ENCODE measurements at places on chromosomes 11 and 22.

- DNase-seq, result no peak
These were observed 37.2 kb downstream of the RCOR2 start for GRCh38 chr11:63879598-63880402.

GRCh38 chr11:4580124-4580523 is 1.4 kb upstream of the OR52I2 start:
- no peak for DNase-seq

DNA sequence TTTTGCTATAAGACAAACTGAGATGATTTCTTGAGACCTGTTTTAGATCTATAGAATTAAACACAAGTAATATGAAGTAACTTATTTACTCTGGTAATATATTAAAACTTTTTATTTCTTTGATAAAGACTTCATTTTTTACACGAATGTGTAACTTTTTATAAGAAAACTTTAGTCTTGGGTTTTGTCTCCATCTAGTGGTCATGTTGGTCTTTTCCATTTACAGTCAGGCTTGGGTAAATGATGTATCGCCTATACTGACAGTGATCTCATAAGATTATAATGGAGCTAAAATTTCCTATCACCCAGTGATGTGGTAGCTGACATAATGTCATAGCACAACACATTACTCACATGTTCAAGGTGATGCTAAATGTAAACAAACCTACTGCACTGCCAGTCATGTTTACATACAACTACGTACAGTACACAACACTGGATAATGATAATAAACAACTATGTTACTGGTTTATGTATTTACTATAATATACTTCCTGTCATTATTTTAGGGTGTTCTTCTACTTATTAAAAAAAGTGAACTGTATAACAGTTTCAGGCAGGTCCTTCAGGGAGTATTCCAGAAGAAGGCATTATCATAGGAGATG is 7.5 kb upstream of the C11orf97 start:
- no peak for DNase-seq

GRCh38 chr22:26766510-26767350 is 109.3 kb downstream of the MIAT start:
- DNase-seq, result no peak

DNA sequence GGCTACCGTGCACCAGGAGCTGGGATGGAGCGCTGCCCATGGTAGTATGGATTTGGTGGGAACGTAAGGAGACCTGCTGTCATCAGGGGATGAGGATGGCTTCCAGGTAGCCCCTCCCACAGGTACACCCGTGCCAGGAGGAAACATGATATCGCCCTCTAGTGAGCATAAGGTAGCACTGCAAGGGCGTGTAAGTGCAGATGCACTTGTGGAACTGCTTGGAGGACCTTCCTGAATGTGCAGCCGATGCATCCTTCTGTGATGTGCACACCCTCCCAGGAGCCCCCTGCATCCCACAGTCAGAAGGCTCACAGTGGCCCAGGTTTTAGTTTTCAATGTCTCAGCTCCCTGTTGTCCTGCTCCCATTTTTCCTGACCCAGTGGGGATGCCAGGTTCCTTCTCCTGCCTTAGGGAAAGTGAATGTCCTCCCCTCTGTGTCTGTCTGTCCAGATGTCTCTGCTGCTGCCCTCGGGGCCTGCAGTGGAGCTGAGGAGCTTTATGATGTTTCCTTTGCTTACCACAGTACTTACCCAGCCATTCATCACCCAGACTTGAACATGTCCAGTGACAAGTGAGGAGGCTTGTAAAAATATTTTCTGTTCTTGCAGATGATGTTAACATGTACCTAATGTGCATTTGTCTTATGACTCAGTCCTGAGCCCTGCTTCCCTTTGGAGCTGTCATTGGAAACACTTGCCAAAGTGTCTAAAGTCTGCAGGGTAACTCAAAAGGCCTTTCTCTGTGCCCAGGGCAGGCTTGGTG is 49.2 kb downstream of the DBX1 start:
- DNase-seq, result no peak

DNA sequence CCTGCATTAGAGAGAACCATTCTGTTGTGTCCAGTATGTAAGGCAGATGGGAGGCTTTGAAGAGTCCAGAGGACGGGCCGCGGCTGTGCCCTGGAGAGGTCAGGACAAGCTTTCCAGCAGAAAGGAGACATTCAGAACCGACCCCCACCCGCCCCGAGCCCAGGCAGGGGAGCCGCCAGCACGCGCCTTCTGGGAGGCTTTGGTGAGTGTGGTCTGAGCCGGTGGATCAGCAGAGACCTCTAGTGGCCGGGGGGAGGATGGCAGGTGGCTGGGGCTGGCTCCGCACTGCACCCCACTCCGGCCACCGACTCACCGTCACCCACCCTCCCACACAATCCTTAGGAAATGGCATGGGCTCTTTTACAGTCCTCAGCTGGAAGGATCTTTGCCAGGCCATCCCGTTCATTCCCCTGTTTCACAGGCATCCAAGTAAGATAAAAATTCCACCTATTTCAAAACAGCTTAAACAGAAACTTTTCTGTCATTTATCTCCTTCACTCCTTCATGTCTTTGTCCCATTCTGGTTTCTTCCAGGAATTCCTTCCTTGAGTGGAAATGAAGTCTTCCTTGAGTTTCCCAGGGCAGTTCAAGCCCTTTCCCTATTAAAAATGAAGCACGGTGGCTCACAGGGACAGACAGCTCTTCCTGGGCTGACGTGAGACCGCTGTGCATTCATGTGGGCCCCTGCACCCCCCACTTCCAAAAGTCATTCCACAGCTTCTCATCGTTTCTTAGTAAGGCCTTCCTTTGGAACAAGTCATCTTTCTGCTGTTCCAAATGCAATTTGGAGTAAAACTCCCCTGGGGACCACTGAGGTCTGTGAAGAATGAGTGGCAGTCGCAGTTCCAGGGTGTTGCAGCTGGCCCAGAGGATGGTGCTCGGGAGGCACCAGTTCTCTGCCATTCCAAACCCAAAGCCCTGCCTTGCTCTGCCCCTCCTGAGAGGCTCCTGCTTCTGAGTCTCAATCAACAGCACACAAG is 91.0 kb downstream of the FEZ1 start:
- DNase-seq, result peak; percentile 46

DNA sequence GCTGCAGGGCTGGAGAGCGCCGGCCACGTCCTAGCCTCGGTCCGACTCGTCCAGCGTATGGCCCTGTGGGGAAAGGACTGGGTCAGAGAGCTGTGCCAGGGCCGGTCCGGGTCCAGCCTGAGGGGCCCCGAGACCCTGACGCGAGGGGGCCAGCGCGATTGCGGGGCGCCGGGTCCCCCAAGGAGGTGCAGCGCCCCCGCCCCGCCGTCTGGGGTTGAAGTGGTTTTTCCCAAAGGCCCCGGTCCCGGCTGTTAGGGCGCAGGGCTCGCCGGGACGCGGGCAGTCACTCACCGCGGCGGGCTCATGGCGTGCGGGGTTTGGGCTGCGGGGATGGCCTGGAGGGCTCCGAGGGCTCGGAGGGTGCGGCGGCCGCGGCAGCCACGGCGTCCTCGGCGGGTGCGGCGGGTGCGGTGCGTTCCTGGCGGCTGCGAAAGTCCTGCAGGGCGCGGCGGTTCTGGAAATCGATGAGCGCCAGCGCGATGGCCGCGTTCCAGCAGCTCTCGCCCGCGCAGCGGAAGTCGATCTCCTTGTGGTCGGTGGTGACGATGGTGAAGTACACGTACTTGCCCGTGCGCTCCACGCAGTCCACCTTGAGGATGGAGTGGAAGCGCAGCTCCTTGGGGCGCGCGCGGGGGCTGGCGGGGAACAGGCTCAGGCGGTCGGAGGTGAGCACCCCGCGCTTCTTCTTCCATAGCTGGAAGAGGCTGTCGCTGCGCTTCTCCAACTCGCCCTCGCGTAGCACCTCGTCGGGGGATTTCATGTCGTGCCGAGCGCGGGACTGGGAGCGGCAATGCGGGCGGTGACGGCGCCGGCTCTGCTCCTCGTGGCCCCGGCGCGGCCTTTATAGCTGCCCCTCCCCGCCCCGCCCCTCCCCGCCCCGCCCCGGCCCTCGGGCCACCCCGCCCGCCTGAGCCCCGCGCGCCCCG is at the start of gene PHLDA2:
TSS of gene PHLDA2 (minus strand) at position 816 of the 926 bp plus-strand sequence. CDS start at position 760, 56 bp downstream.
- DNase-seq, result no peak

DNA sequence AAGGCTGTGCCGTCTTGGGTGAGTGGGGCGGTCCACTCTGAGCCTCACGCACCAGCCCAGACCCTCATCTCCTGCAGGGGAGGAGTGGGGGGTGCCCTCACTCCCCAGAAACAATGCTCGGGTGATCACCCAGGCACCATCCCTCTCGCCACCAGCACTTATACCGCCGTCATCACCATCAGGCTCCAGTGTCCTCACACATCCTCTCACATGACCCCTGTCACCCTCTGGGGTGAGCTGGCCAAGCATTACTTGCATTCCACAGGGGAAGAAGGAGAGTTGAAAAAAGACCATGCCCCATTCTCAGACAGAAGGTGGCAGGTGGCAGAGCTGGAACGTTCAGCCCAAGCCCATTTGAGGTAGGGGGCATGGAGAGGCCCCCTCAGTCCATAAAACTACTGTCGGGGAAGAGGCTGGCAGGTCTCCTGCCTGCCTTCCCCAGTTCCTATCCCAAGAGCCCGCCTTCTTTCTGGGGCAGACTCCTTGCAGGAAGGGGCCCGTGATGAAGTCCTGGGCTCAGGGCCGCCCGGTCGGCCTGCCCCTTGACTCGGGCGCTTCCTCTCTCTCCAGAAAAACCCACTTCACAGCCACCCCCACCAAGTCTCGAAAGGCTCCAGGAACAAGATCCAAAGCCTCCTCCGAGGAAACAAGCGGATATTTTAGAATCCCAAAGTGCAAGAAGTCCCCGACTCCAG is 153.3 kb downstream of the DSCAML1 start:
- no peak for DNase-seq

DNA sequence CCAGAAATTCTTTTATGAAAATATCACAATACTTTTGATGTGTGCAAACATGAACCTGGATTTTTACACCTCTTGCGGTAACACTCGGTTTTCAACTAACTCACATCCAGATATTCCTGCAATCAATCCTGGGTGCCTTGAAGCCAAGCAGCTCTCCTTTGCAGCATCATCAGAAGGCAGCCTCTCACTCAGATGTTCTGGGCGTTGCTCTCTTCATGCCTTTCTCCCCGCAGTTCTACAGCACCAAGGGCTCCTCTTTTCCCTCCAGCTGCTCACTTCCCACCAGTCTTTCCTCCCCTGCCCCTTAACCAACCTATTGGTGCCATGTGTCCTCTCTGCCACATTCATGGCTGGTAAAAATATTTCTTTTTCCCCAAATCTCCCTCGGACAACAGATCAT is 2.9 kb downstream of the FAM181B start:
- no peak for DNase-seq

- no peak for DNase-seq
These were observed 37.9 kb downstream of the SREBF2 start for GRCh38 chr22:41870786-41871185.

- no peak for DNase-seq
These were observed 134.3 kb upstream of the C11orf58 start for GRCh38 chr11:16603890-16604793.

DNA sequence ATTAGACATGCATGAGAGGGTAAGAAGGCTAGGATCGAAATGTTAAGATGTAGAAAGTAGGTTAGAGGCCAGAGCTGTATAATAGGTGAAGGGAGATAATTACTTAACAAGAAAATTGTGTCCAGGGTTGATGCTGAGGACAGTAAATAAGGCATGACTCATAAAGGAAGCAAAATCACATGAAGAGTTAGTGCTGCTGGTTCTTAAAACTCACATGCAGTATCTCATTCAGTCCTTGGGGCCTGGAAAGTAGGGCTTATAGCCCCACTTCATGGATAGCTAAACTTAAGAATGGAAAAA is 130.2 kb downstream of the NCAM1 start:
- no peak for DNase-seq

GRCh38 chr22:31901388-31902137 is 42.8 kb upstream of the YWHAH start:
- no peak for DNase-seq

- DNase-seq, result no peak
These were observed 268.6 kb downstream of the TBC1D22A start for GRCh38 chr22:47030881-47031627.

GRCh38 chr11:114059278-114059983 is at the start of gene ZBTB16:
Gene ZBTB16 (plus strand): TSS chr11:114059711. CDS start chr11:114063301, 3,590 bp downstream.
- no peak for DNase-seq

DNA sequence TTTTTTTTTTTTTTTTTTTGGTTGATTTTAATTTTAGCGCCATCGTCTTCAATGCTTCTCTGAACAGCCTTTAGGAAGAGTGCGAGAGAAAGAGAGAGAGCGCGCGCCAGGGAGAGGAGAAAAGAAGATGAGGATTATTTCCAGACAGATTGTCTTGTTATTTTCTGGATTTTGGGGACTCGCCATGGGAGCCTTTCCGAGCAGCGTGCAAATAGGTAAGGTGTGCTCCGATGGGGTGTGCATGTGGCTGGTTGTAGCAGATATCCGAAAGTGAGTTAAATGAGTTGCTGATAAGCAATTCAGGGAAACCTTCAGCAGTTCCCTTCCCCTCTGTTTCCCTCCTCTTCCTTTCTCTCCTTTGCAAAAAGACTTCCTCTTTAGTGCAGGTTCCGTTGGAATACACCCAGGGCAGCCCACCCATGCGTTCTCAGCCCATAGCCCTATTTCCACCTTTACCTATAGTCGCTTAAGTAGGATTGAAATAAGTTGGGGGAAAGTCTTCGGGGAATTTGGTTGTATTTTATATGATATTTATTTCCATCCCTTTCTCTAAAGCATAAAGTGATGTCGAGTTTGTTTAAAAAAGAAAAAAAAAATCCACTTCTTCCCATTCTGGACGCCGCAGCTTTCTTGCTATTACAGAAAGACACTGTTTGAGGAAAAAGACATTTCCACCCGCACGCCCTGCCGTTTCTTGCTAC is 1.1 kb downstream of the GRIA4 start:
- DNase-seq, result no peak

DNA sequence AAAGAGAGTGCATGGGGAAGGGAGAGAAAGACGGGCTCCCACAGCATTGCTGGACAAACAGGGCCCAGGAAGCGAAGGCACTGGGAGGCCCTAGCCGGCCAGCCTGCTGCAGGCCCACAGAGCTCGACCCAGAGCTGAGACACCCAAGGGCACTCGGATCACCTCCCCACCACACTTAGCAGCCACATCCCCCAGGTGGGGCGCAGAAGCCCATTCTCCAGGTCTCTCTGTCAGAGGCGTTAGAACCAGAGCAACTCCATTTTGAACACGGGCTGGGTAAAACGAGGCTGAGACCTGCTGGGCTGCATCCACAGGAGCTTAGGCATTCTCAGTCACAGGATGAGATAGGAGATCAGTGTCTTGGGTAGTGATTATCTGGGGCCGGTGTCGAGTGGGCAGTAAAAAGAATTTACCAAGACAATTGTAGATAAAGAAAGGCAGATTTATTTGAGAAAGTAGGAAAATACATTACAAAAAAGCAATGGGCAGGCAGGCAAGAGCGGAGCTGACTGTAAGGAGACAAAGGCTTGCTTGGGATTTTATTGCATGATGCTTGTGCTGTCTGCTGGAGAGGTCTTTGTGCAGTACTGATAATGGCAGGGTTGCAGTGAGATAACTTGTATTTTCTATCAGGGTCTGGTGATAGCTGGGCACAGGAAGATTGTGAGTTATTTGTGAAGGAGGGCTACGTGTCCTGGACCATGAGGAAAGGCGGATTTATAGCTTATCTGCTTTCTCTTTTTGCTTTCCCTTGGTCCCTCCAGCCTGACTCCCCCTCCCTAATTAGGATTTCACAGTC is 13.4 kb upstream of the CAPN5 start:
- DNase-seq, result no peak

GRCh38 chr11:48341466-48341865 is 16.7 kb downstream of the OR4C3 start:
- no peak for DNase-seq
